ENCODE measurements at places on chromosomes 12 and 14. TPM values are rescaled to one million over a fixed set of nuclear protein-coding genes. Genes with fewer than 3 reads are reported as not detected.

GRCh38 chr12:131123817-131124216 lies 170.1 kb downstream of the ADGRD1 start:
- no peak for DNase-seq

The KRT82 gene
- not detected for total RNA-seq

The P2RX2 gene
- total RNA-seq: not detected

GRCh38 chr12:25315388-25315787 lies 64.7 kb upstream of the KRAS start:
- no peak for DNase-seq

DNA sequence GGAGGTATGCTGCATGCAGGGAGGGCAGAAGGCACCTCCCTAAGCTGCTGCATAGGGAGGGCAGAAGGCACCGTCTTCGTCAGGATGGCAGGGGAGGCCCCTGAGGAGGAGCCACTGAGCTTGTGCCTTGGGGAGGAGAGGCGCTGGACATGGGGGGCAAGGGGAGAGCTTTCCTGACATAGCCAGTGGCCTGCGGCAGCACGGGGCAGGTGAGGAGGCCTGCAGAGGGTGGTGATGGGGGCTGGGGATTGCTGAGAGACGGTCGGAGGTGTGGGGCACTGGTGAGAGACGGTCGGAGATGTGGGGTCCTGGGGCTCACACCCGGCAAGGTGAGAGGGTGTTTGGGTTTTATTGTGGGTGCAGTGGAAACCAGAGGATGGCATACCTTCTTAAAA lies 10.4 kb upstream of the BDKRB2 start:
- no peak for DNase-seq

The KLRF2 gene
- total RNA-seq: not detected

DNA sequence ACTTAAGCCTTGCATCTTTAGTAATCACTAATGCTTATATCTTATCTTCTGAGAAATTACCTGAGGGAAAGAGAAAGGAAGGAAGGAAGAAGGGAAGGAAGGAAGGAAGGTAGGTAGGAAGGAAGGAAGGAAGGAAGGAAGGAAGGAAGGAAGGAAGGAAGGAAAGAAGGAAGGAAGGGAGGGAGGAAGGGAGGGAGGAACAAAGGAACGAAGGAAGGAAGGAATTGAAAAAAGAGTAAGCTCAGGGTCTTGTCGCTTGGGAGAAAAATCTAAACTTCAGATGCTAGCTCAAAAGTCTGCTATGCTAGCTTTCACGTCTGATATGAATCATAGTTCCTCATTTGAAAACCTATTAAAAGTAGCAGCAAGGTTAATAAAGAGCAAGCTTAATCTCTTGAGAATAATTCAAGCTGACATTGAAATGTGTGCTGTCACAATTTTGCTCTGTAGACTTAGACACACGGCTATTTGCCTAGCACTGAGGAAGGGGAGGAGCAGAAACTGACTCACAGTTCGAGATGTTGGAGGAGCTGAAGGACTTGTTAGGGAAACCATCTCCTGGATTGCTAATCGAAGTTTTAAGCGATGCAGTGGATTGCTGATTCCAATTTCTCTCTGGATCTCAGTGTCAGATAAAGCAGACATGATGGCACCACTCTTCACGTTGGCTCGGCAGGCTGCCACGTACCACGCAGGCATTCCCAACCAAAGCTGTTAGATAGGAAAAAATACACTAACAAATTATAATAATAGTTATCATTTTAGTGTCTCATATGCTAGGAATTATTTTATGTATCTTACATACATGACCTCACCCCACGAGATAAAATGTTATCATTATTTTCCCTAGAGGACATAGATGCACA lies 216.7 kb downstream of the ACSS3 start:
- no peak for DNase-seq

GRCh38 chr14:51592836-51593235 lies 58.9 kb upstream of the FRMD6 start:
- no peak for DNase-seq

GRCh38 chr14:92515546-92516343 lies 2.2 kb downstream of the RIN3 start:
- no peak for DNase-seq

DNA sequence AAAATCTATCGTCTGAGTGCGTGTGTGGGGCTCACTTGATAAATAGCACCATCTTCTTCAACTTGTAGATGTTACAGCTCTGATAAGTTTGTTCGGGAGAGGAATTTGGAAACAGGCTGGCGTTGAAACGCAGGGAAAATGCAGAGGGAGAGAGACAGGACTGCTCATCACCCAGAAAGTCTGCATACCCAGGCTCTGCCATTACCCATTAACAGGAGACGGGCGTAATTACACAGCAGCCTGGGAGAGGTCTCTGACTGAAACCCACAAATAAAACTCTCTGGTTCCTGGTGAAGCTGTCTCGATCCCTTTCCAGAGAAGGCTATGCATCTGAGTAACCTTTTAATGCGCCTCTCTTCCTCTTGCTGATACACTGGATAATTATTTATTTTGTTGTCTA lies 547.3 kb downstream of the BCL11B start:
- no peak for DNase-seq

The GLI1 gene
- total RNA-seq: 6.6 TPM

The INHBE gene
- not detected for total RNA-seq

The ANO6 gene
- 68.8 TPM for total RNA-seq

The AMDHD1 gene
- total RNA-seq: not detected

GRCh38 chr14:25007832-25008231 lies 42.1 kb downstream of the STXBP6 start:
- DNase-seq: no peak

GRCh38 chr12:60805364-60805763 lies 1209.5 kb downstream of the SLC16A7 start:
- no peak for DNase-seq

The OR4E2 gene
- total RNA-seq: not detected

DNA sequence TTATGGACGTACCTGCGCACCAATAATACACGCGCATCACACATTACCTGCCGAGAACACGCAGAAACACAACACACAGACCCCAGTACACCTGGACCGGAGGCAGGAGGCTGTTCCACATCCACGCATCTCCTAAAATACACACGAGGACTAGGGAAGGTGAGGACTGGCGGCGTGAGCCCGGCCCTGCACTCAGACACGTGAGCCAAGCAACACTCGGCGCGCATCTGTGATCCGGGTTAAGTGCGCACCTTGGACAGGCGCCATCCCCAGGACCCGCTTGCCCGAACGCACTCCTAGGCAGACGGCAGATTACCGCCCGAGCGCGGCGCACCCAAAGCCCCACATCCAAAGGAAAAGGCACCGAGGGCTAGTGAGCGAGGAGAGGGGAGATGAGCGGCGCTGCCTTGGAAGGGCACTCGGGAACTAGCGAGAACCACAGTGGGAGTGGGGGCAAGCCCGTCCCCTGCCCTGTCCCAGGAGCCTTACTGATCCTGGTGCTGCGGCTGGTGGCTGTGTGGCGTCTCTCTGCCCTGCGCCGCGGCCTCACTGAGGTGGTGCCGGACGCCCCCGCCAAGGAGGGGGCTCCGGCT lies 417 bp downstream of the GLS2 start:
- DNase-seq: peak; percentile 39

GRCh38 chr14:102394717-102395375 lies 32.1 kb downstream of the TECPR2 start:
- no peak for DNase-seq

GRCh38 chr12:6201213-6201608 lies 1.0 kb downstream of the CD9 start:
- DNase-seq: no peak

DNA sequence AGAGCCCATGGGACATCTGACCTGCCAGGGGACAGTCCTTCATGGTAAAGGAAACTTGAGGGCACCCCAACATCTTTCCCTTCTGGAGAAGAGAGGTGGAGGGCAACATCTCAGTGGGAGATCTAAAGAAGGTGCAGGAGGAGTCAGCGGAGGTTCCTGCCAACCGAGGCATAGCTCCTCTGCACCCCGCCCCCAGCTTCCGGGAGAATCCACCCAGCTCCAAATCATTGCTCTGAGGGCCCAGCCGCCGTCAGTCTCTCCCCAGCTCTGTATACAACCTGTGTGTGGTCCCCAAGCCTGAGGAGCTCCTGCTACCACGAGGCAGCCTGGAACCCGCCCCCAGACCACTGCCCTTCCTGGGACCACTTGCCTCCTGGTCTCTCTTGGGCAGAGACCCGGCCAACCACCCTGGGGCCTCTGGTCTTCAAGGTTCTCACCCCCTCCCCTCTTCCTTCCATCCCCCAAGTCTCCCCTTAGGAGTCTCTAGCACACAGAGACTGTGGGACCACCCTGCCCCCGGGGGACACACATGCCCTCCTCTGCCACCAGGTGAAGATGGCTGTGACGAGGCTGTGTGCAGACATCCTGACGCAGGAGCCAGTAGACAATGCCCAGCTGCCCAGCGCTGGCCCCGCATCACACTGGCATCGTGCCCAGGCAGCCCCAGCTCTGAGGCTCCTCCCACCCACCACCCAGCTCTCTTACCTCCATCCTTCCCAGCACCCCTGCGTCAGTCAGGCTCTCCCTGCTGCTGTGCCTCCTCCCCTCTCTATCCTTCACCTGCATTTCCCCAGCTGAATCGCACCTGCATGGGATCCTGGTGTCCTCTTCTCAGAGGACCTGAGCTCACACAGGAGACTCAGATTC lies 13.0 kb upstream of the NUDT14 start:
- no peak for DNase-seq

The KERA gene
- 1.3 TPM for total RNA-seq

The TAS2R43 gene
- not detected for total RNA-seq

- DNase-seq: no peak
Measured at GRCh38 chr12:120078868-120079267, 37.7 kb downstream of the RAB35 start.

DNA sequence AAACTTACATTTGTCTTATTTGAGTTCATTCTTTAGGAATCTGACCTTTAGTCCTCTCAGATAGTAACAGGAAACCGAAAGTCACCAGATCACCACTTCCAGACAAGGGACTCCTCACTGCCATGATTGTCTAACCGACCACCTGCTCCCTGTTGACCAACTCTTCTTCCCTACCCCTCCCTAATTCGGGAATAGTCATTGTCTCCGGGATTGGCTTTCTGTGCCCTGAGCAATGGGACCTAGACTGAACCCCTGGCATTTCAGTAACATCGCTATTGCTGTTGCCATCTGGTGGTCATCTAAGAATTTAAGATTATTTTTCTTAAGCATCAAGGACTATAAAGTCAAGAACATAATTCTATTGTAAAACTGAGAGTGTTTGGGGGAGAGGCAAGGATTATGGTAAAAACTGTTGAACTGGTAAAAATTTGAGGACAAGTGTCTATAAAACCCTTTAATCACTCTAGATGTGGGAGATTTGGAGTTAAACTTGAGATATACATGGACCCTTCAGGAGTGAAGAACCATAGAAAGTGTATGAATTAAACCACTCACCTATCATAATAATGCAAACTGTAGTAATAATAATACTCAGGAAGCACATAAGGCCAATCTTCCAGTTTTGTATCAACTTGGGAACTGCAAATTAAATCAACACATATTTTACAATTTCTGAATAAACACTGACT lies 6.3 kb downstream of the CLEC2A start:
- no peak for DNase-seq

DNA sequence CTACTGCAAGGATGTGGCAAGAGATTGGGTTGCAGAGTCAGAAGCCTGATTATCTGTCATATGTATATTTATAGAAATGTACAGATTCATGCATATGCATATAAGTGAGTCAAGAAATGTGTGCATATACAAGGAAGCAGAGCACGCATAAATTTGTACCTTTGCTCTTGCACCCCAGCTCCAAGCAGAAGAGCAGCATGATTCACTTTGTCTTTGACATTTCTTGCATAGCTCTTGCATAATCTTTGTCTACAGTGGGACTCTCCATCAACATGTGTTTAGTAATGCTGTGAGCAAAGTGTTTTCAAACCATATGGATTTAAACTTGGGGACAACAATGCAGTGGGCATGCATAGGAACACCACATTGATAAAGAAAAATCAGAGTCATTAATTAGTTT lies 330.7 kb upstream of the DCN start:
- no peak for DNase-seq

- DNase-seq: no peak
Measured at GRCh38 chr12:75364919-75365318, 26.0 kb upstream of the GLIPR1L2 start.

The ACTR10 gene
- 203 TPM for total RNA-seq

The FAM222A gene
- total RNA-seq: 0.34 TPM

GRCh38 chr12:98418357-98419075 lies 96.9 kb upstream of the TMPO start:
- peak; percentile 83 for DNase-seq

- DNase-seq: peak; percentile 25
Measured at GRCh38 chr12:99911081-99911480, 73.7 kb downstream of the ANKS1B start.

DNA sequence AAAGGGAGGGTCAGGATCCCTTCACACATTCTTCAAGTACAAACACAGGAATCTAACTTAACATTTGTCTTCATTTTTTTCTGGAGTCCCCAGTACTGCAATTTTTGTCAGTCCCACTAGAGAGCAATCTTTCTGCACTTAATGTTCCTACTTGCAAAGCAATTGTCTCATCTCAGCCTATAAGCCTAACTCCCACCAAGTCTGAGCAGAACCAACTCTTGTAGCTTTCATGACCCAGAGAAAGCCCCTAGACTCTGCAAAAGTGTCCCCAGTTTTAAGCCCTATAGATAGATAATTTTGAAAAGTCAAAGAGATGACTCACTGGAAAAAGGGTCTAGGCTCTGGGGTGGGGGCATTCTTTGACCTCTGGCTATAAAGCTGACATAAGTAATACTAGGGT lies 1.8 kb upstream of the ZBTB39 start:
- DNase-seq: no peak

The EPYC gene
- 0.14 TPM for total RNA-seq

DNA sequence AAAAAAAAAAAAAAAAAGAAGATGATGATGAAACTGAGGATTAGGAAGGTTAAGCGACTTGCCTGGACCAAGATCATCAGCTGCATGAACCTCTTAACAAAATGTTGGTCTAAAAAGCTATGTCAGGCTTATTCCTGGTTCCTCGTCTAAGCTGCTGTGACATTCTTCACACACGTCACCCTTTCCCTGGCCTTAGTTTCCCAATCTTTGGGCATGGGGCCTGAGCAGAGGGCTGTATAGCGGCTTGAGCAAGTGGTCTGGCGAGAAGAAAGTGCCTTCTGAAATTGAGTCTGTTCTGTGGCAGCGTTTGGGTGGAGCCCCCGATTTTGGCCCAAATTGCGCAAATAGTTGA lies 58.7 kb upstream of the CCND2 start:
- no peak for DNase-seq

DNA sequence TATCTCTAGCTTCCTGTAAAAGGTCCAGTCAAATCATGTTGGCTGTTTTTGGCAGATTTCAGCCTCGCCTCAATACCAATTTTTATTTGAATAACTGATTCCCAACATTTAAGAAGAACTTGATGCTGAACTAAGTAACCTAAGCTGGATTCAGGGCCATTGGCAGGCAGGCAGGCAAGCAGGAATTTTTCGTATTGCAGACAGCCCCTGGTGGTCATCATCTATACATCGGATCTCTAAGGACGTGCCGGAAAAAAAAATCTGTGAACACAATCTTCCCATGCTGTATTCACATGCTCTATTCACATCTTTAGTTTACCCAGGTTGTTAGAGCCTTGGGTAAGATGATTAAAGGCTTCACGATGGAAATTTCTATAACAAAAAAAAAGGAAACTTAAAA lies 7.0 kb downstream of the VCPKMT start:
- DNase-seq: no peak
